Activated naive CD8-positive, alpha-beta T cell treated with anti-CD3 and anti-CD28 coated beads, Interleukin-2, amount 50 U/mL, for 24 hours (primary cell): ENCODE measurements at places on chromosomes 3 and 15.

DNA sequence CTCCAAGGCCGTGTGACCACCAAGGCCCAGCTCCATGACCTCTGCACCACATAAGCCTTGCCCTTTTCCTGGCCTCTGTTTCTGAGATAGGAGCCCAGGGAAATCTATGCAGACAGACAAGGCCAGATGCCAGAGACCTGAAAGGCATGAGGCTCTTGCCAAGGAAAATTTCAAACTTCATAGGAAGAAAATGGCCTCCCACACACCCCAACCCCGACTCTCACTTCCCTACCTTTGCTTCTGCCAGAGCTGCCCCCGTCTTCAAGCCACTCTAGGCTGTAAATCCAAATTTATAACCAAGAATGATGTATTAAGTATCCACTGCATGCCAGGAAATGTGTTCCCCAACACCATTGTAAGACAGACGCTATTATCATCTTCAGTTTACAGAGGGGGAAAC lies 65.5 kb upstream of the HRH1 start:
- DNase-seq = no peak

GRCh38 chr15:41928637-41929620 lies 35.1 kb upstream of the SPTBN5 start:
- DNase-seq = peak; percentile 57

- DNase-seq = no peak
These were observed 27.2 kb downstream of the TFRC start for GRCh38 chr3:196054661-196055060.

GRCh38 chr3:46725621-46726314 lies 8.1 kb upstream of the PRSS50 start:
- no peak for DNase-seq

GRCh38 chr15:71773206-71773859 lies 37.0 kb upstream of the NR2E3 start:
- no peak for DNase-seq

- no peak for DNase-seq
These were observed at the start of gene ARPIN for GRCh38 chr15:89912674-89913396. TSS of gene ARPIN (minus strand) at chr15:89912952. CDS start at chr15:89912835, 117 bp downstream.

DNA sequence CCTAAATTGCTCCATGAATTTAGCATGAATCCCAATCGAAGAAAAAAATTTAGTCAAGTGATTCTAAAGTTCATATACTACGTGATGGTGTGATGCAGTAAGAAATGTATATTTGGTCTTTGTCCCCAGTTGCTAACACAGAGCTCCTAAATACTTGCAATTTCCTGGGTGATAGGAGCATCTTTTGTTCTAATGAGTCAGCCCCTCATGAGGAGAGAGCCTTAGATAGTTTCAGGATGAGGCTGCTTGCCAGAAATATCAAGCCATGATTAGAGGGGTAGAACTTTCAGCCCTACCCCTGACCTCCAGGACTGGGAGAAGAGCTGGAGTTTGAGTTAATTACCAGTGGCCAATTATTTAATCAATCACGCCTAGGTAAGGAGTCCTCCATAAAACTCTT lies 170.2 kb downstream of the PDE8A start:
- no peak for DNase-seq

- DNase-seq = no peak
These were observed 660 bp upstream of the BCL2L10 start for GRCh38 chr15:52113235-52113634.

DNA sequence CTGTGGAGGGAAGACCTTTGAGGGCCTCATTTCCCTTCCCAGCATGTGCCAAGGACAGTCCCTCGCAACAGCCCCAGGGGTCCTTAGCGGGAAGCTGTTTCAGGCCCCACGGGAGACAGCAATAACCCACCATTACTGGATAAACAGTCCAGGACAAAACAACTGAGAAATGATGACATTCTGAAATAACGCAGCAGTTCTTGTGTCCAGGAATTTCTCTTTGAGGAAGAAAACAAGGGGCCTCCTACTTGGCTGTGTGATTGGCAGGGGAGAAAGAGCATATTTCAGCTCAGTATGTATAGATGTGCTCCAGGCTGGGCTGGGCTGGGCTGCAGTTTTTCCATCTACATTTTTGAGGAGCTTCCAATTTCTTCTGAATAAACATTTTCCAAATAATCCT lies 82.2 kb upstream of the THBS1 start:
- DNase-seq = no peak

GRCh38 chr3:3516384-3516783 lies 282.8 kb upstream of the LRRN1 start:
- no peak for DNase-seq

DNA sequence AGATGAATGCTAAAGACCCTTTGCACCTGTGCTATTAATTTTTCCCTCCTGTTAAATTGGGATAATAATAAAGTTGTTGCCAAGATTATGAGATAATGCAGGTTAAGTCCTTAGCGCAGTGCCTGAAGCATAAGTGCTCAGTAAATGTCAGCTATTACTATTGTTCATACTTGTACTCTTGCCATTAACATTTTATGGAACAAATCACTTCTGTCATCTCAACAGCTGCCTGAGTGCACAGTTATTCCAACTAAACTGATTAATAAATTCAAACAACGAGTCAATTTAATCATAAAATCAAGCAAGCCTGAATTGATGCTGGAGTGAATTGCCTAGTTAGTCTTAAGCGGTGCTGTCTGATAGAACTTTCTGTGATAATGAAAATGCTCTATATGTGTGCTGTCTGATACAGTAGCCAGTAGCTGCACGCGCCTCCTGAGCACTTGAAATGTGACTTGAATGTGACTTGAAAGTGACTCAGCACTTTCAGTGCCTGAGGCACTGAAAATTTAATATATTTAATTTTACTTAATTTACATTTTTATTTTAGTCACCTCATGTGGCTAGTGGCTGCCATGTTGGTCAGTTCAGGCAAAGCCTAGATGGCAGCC lies 198.7 kb upstream of the PFN2 start:
- no peak for DNase-seq

DNA sequence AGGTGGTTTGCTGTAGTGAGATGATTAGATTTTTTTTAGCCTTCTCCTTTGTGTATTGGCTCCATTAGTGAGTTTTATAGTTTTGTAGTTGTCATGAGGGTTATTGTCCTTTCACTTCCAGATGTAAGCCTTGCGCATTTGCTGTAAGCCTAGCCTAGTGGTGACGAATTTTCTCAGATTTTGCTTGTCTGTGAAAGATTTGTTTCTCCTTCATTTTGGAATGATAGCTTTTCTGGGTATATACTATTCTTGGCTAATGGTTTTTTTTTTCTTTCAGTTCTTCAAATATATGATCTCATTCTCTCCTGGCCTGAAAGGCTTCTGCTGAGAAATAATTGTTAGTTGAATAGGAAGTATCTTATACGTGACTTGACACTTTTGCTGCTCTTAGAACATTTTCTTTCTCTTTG lies 166.5 kb upstream of the THRB start:
- no peak for DNase-seq

- no peak for DNase-seq
These were observed 366.8 kb downstream of the VGLL3 start for GRCh38 chr3:86624192-86624591.

DNA sequence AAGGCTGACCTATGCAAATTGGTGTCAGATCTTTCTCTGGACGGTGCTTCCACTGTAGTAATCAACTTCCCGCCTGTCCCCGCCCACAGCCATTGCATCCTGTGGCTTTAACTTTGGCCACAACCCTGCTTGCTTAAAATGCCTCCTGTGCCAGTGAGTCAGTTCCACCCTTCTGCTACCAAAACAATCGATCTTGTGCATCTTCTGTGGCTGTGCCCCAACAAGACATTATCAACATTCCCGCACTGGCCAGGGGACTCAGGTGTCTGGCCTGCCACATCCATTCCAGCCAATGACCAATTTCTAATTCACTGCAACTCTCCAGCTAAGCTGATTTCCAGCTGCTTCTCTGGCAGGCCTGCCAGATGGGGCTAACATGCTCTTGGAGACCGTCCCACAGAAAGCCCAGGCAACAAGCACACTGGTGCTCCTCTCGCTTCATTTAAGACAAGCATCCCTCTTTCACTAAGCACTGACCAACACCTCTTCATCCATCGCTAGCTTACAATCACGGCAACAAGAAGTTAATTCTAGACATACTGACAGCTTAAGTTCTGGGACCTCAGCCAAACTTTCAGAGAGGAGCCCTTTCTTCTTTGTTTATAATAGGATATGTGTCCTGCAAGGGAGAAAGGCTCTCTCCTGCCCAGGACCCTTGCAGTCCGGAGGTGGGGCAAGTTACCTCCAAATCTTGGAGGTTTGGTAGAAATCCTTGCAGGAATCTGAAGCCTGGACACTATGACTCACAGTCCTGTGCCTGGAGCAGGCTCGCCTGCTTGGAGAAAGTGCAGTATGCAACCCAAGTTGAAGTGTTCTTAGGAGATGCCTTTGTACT lies 6.7 kb downstream of the CA12 start:
- DNase-seq = peak; percentile 52

GRCh38 chr15:63922261-63922904 lies 88.6 kb upstream of the HERC1 start:
- DNase-seq = no peak

GRCh38 chr3:115537669-115538068 lies 85.6 kb upstream of the GAP43 start:
- DNase-seq = no peak

DNA sequence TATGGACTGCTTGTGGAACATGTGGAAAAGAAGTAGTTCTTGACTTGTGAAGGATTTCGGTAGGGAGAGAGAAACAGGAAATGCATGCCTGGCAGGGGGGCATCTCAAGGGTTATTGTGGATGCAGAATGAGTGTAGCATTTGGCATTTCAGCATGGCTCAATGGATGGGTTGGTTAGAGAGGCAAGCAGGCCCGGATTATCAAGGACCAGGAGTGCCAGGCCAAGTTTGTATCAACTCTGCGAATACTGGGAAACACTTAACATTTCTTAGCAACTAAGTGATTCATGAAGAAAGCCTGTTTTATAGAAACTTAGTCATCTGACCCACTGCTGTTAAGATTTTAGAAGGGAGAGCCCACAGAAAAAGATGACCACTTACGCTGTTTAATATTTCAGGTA lies 33.6 kb downstream of the KIF15 start:
- no peak for DNase-seq

DNA sequence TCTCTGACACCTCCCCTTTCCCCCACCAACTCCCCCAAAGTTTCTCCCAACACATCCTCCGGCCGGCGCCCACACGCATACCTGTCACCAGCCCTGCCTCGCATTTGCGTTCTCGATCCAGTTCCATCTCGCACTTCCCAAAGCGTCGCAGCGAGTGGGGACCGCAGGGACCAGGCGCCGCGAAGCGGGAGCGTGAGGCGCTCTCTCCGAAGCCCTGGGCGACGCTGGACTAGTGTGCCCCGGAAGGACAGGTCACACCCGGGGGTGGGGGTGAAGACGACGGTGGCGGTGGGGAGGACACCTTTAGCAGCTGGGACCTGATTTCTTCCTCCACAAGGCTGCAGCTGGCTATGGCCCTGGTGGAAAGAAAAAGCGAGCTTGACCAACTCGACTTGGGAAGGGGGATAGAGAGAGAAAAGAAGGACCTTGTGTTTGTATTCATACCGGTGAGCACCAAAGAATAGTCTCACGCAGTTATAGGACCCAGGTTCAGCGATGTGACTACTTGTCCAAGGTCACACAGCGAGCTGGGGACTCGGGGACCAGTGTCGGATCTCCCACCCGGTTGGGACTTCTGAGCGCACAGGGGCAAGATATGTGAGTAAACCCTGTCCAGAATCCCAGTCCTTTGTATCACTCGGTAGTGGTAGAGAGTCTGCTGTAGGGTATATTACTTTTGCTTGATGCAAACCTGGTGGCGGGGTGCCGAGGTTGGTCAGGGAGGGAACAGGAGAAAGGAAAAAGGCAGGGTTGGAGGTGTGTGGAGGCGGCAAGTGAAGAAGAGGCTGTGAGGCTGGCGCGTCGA lies 607 bp upstream of the GHSR start:
- no peak for DNase-seq

GRCh38 chr15:69742361-69742760 lies 289.7 kb downstream of the RPLP1 start:
- no peak for DNase-seq

GRCh38 chr3:39147711-39148434 lies 5.5 kb downstream of the CSRNP1 start:
- peak; percentile 41 for DNase-seq

DNA sequence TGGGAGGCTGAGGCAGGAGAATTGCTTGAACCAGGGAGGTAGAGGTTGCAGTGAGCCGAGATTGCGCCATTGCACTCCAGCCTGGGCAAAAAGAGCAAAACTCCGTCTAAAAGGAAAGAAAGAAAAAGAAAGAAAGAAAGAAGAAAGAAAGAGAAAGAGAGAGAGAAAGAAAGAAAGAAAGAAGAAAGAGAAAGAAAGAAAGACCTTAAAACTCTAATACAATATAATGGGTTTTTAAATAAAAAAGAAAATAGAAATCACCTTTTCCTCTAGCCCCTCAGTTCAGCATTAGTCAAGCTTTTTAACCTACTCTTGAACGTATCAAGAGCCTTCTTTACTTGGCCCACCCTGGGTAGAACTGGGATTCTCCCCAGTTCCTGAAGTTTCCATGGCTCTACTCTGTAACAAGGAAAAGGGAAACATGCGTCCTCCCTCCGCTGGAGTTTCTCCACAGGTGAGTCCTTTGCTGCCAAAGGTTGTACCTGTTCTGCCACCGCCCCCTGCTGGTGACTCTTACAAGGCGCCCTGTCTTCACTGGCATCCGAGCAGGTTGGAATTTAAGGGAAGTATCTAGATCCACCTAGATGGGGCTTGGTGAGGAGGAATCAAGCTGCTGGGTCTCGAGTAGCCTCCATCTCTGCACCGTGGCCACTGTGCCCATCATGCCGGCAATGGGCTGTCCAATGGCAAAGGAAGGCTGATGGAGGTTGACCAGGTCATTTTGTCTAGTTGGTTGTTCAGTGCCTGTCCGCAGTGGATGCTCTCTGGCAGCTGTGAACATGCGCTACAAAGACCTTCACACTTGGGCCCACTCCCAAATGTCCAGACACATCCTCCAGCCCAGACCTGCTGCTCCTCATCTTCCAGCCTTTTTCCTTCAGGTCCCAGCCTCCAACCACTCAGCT lies 20.6 kb upstream of the EPHB3 start:
- DNase-seq = peak; percentile 76

DNA sequence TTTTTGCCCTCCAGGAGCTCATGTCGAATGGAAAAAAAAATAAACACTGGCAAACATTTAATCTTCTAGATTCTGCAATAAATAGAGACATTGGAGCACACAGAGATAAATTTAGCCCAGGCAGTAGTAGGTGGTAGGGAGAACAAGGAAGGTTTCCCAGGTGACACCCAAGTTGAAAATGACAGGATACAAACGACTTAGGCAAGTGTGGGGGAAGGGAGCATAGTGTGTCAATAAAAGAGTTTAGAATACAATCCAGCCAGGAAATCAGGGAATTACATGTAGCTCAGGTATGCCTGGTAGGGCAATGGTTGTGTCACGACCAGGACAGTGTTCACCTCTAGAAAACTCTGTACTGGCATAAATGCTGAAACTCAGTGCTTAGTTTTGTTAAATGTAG lies 364.6 kb upstream of the AGTR1 start:
- DNase-seq = no peak
